Brain pericyte (primary cell): ENCODE measurements at places on chromosomes 5 and 9.

GRCh38 chr5:17185773-17186172 lies 31.7 kb upstream of the BASP1 start:
- DNase-seq, result no peak

DNA sequence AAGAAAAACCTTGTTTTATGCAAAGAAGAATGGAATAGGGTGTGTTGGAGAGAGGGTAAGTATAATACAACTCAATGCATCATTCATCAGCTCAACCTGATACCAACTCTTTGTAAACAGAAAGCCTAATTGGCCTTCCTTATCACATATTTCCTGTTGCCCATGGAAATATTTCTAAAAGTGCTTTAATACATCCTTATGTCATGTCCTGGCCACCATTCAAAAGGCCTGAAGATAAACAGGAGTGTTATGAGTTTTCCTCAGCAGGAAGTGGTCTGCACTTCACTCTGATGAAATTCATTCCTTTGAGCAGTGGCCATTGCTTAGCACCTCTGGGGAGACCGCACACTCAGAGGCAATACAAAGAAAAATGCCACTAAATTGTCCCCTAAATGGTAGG lies 511.2 kb downstream of the SEMA5A start:
- DNase-seq, result no peak

GRCh38 chr5:173972607-173972924 lies 16.4 kb upstream of the C5orf47 start:
- no peak for DNase-seq

- no peak for DNase-seq
These were observed 22.1 kb downstream of the PTCH1 start for GRCh38 chr9:95494416-95495371.

- DNase-seq, result no peak
These were observed 11.9 kb upstream of the SHISAL2B start for GRCh38 chr5:64678374-64678773.

- DNase-seq, result no peak
These were observed 74.4 kb downstream of the FAM174A start for GRCh38 chr5:100609594-100609993.

- DNase-seq, result no peak
These were observed 88.4 kb downstream of the APBA1 start for GRCh38 chr9:69583645-69584234.

GRCh38 chr5:148887123-148887881 lies 60.9 kb downstream of the ADRB2 start:
- DNase-seq, result no peak

GRCh38 chr5:100496296-100496695 lies 38.9 kb upstream of the FAM174A start:
- DNase-seq, result no peak

DNA sequence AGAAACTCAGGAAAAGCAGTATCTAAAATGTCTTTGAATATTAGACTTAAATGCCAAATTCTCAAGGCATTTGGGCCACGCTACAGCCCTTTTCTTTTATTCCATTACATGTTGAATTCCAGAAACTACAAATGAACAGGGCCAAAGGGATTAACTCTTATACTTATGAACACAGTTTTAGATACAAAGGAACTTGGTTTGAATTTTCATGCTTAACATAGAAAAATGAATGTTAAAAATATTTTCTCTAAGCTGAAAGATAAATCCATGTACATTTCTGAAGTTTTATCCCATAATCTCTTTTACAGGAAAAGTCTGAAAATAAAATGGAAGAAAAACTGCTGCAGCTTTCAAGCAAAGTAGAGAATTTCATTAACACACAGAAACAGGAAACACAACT lies 56.8 kb downstream of the FAM81B start:
- no peak for DNase-seq

GRCh38 chr5:5183189-5183699 lies 43.1 kb downstream of the ADAMTS16 start:
- DNase-seq, result no peak

DNA sequence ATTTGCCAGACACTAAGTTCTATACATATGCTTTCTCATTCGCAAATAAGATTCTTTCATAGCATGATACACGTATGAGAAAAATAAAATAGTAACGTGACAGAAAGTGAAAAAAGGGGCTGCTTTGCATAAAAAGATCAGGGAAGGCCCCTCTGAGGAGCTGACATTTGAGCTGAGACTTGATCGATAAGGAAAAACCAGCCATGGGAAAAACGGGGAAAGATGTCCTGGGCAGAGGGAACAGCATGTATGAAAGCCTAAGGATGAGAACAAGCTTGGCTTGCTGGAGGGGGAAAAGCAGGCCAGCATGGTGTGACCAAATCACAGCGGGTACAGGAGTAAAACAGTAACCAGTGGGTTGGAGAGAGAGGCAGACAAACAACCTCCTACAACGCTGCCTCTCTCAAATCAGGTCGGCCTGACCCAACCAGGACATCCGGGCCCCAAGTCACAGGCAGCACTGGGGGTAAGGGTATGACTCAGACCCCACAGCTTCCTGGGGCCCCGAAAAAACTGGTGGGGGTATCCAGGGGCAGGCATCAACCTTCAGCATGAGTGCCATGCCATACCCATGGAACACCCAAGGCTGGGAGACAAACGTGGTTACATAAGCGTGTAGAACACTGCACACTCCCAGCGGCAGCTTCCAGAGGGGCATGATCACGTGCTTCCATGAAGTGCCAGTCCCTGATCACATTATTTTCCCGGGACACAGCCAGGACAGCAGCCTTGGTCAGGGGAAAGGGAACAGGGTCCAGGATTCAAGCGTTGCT lies 2.2 kb downstream of the TNIP1 start:
- no peak for DNase-seq

DNA sequence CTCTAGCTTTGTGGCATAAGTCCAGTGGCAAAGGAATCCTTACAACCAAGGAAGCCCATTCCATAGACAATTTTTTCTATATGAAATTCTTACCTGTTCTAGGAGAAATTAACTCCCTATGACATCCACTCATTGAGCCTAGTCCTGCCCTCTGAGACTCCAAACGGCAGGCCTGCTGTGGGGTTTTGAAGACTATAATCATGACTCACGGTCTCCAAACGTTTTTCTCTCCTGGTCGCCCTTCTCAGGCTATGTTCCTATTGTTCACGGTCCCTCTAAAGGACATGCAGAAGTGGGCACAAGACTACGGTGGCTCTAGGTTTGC lies 611 bp downstream of the EXOSC3 start:
- DNase-seq, result no peak

DNA sequence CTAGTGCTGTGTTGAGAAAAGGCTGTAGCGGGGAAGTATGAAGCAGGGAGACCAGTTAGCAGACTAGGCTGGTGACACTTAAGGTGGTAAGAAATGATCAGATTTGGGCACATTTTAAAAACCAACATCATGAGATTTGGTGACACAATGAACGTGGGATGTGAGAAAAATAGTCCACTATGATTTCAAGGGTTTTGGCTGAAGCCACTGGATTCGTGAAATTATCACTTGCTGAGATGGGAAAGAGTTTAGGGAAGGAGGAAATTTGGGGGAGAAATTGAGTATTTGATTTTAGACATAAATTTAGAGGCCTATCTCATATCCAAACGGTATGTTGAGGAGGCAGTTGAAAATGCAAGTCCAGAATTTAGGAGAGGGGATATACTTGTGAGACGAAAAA lies 23.1 kb downstream of the SKP2 start:
- DNase-seq, result no peak

DNA sequence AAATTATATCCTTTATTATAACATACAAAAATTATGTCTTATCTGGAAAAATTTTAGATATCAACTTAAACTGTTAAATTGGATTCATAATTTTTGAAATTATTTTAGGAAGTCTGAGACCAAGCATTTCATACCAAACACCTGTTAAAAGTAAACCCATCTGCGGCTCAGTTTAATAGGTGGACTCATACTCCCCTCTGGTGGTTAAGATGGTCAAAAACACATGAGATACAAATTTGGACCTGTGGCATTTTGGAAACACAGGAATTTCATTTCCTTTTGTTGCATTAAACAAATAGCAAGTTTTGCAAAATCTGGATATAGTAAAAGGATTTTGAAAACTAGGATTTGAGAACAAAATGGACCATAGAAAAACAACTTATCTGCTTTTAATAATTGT lies 53.7 kb downstream of the RGMB start:
- DNase-seq, result no peak

GRCh38 chr5:62684310-62684709 lies 105.7 kb downstream of the LRRC70 start:
- no peak for DNase-seq

- DNase-seq, result no peak
These were observed 3.3 kb downstream of the MEF2C start for GRCh38 chr5:88879724-88880123.

- no peak for DNase-seq
These were observed 203.0 kb downstream of the TTLL11 start for GRCh38 chr9:121889990-121890563.

GRCh38 chr5:138725153-138725817 lies 27.9 kb upstream of the CTNNA1 start:
- DNase-seq, result peak; percentile 36

GRCh38 chr9:2790466-2790865 lies 53.4 kb downstream of the PUM3 start:
- DNase-seq, result no peak

DNA sequence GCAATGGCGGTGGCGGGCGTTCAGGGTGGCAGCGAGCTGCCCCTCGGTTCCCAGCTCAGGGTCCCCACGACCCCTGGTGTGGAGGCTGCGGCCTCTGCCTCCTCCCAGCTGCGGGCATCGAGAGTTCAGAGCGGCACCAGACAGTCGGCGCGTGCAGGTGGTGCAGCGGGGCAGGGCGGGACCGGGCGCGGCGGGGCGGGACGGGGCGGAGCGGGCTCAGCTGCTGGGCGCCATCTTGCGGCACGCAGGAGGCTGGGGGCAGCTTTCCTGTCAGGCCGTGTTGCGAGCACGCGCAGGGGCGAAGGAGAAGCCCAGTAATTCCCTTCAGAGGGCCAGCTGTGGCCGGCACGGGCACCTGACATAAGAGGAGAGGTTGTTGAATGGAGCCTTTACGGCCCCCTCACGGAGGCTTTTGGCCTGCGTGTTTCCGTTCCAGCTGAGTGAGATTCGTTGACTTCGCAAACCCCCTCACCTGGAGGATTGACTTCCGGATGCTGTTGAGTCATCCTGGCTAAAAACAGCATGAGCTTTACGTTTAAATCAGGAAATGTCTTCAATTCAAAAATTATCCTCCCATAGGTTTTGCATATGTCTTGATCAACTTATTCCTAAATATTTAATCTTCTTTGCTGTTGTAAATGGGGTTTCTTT lies 587 bp downstream of the C5orf47 start:
- DNase-seq, result no peak

- no peak for DNase-seq
These were observed 4.0 kb downstream of the TUT7 start for GRCh38 chr9:86350006-86350760.

- DNase-seq, result no peak
These were observed 58.1 kb downstream of the MARCHF3 start for GRCh38 chr5:126972062-126972895.

GRCh38 chr5:139116100-139116655 lies 82.0 kb downstream of the SIL1 start:
- no peak for DNase-seq

DNA sequence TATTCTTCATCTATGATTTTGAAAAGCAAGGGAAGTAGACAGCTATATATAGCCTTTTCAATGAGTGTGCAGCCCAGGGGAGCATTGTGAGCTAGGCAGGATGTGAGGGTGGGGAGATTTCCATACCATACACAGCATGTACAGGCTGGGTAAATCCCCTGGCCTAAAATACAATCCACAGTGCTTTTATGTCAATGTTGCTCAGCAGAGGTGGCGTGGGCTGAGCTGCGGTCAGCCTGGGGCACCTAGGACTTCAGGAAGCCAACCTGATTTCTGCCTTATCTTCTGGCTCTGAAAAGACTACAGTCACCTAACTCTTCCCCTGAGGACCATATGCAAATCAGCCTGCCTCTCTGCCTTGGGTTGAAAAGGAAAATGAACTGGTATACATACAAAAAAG lies 6.3 kb upstream of the GARIN3 start:
- DNase-seq, result no peak

DNA sequence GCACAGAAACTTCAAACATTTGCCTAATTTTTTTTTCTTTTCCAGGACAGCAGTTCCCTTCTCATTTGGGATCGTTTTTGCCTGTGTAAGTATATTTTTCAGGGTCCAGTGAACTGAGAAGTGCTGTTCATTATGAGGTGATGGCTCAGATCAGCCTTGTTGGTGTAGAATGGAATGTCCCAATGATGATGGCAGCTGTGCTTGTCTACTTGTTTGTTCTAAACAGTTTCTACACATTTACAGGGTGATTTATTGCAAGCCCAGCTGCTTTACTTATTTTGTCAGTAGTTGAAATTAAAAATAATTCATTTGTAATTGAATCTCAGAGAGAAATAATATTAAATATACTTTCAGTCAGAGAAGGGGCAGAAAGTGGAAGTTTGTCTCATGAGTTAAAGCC lies 337.6 kb upstream of the SEMA6A start:
- DNase-seq, result no peak

DNA sequence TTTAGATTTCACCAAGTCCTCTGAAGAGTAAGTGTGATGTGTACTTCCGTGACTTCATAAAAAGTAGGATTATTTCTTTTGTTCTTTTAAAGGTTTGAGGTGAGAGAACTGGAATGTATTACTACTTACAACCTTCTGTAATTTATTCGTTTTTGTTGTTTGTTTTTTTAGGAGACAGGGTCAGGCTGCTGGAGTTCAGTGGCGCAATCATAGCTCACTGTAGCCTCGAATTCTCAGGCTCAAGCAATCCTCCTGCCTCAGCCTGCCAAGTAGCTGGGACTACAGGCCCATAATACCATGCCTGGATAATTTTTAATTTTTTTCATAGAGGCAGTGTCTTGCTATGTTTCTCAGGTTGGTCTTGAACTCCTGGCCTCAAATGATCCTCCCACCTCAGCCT lies 68.3 kb upstream of the RETREG1 start:
- no peak for DNase-seq

GRCh38 chr5:23405316-23406068 lies 101.9 kb upstream of the PRDM9 start:
- DNase-seq, result no peak

DNA sequence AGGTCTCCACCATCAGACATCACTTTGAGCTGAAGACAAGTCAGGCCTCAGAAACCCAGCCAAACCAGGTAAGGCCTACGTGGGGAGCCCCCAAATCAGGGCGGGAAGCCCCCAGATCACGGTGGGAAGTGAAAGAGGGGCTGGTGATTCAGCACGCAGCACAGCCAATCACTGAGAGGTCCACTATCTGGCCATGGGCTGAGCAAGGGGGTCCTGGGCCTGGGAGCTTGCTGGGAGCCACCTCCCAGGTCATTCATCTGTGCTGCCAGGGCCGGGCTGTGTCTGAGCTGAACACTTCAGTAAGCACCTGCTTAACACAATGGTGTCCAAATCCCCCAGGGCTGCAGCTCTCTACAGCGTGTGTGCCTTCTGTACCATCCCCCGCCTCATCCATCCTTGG lies 15.5 kb downstream of the MED10 start:
- no peak for DNase-seq

DNA sequence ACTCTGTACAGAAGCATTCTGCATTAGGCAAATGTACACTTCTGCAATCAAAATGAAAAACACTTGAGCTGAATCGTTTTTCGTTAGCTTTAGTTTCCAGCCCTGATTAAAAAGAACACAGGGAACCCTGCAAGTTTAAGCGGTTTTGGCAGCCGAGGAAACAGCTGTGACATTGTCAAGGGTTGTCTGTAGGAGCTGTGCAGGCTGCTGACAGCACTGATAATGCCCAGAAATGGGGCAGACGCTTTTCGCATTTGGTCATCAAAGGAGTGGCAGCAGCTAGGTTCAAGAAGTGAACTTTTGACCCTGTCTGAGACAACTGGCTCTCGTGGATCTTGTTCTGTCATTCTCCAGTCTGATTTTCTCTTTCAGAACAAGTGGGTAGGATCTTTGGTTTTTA lies 165.6 kb upstream of the CCDC152 start:
- DNase-seq, result no peak

GRCh38 chr5:31131381-31131891 lies 62.0 kb upstream of the CDH6 start:
- no peak for DNase-seq
